ENCODE measurements at places on chromosomes 3 and 15.

DNA sequence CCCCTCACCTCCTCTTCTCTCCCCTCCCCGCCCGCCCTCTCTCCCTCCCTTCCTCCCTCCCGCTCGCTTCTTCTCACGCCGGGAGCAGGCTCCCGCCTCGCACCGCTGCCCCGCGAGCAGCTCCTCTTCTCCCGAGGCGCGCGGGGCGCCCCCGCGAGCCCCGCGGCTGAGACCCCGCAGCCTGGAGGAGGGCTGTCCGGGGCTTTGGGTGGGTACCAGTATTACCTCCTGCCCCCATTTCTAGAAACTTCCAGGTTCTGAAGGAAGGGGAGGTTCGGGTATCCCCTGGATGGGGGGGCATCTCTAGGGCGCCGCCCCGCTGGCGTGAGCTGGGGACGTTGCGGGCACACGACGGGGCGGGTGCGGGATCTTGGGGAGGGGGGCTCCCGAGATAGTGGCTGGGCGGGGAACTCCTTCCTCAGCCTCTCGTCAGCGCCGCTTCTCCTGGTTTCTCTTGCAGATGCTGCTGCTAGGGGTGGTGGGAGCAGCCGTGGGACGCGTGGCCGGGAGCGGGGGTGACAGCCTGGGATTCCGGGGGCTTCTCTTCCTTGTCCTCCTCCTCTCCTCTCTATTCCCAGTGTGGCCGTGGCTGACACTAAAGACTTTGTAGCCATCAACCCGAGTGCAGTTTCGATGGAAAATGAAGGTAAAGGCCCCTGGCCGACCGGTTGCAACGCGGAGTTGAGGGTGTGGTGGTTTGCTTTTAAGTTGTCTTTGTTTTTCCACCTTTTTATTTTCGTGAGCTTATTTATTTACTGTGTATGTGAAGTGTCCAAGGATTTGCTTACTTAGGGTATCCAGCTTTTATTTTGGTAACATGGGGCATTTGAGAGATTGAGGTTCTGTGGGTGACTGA lies 474 bp downstream of the ATP2C1 start:
- H3K4me3 ChIP-seq, result peak overlapping the region; percentile 98
- DNase-seq, result peak; percentile 28

DNA sequence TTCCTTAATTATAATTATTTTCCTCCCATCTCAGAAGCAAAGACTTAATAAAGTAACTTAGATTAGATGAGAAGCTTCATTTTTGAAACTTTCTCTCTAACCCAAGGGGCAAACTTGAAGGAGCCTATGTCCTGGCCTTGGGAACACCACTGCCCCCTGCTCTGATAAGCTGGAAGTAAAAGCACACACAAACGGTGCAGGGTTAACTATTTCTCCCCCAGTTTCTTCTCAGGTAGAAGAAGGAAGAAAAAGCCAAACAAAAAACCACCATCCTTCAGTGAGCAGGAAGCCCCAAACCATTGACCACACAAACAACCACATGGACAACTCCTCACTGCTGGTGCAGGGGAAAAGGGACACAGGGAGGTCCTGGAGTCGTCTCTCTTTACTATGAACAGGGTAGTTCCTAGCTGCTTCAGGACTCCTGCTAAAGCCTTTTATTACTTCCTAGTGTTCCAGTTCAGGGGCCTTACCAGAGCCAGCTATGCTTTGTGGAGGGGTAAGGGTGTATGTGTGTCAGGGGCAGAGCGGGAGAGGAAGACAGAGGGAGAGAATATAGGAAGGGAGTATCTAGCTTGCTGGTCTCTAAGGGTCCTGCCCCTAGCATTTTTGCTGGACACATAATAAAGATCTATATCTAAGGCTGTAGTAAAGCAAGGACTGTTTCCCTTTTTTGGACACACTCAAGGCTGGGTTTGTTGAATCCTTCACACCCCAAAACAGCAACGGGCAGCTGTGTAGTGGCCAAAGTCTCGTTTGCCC lies 94.0 kb upstream of the UMPS start:
- no peaks in the 10 kb centered on the region for H3K4me1 ChIP-seq
- peaks cover 2% of the 10 kb centered on the region for H3K27me3 ChIP-seq
- DNase-seq, result no peak
- H3K36me3 ChIP-seq, result no peaks in the 10 kb centered on the region
- H3K27ac ChIP-seq, result peak overlapping the region; percentile 4

DNA sequence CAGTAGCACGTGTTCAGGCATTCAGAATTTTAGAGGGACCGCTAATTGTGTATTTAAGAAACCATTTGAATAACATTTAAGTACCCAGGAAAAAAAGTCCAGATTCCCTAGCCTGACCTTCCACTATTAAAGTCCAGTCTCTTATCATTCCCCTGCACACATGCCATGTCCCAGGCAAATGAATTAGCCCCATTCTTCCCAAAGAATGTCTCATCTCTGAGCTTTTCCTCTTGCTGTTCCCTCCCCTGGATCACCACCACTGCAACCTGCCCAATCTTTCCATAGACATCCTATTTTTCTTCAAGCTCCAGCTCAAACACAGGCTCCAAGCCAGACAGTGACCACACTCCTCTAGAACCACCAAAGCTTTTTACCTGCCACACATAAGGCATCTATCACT lies 25.9 kb downstream of the PLD1 start:
- H3K4me3 ChIP-seq, result no peak overlapping the region
- H3K27me3 ChIP-seq, result peaks cover 4% of the 10 kb centered on the region
- H3K27ac ChIP-seq, result no peak overlapping the region
- no peaks in the 10 kb centered on the region for H3K4me1 ChIP-seq
- DNase-seq, result no peak

GRCh38 chr15:88341006-88341405 lies 84.5 kb upstream of the NTRK3 start:
- H3K36me3 ChIP-seq, result no peaks in the 10 kb centered on the region
- H3K4me3 ChIP-seq, result no peak overlapping the region
- DNase-seq, result no peak
- no peak overlapping the region for H3K27ac ChIP-seq
- no peaks in the 10 kb centered on the region for H3K4me1 ChIP-seq

- H3K36me3 ChIP-seq, result no peaks in the 10 kb centered on the region
- no peak overlapping the region for H3K4me3 ChIP-seq
- DNase-seq, result no peak
- no peak overlapping the region for H3K27ac ChIP-seq
These were observed 515.2 kb downstream of the NTRK3 start for GRCh38 chr15:87741350-87741749.

DNA sequence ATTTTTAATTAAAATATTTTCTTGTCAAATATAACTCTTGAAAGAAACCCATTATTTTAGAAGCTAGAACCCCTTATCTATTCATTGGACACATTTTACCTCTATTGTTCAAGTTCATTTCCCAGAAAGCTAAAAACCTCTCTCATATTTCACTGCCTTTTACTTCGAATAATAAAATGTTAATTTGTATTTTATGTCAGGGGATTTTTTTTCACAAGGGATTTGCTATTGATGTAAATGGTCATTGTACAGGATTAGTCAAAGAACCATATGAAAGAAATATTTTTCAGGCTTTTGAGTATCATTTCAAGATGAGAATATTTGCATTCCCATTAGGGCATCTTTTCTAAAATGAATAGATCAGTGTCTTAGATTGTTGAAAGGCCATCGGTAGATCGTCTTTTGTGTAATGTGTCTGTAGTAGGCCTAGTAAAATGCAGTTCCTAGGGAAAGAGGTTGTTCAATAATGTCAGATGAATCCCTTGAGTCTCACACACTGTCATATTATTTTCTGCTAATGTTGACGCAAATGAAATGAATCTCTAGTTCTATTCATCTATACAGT lies 114.5 kb downstream of the ROBO1 start:
- no peak for DNase-seq
- no peaks in the 10 kb centered on the region for H3K36me3 ChIP-seq
- H3K27me3 ChIP-seq, result no peaks in the 10 kb centered on the region
- H3K27ac ChIP-seq, result no peak overlapping the region
- no peak overlapping the region for H3K4me3 ChIP-seq
- H3K4me1 ChIP-seq, result no peaks in the 10 kb centered on the region

DNA sequence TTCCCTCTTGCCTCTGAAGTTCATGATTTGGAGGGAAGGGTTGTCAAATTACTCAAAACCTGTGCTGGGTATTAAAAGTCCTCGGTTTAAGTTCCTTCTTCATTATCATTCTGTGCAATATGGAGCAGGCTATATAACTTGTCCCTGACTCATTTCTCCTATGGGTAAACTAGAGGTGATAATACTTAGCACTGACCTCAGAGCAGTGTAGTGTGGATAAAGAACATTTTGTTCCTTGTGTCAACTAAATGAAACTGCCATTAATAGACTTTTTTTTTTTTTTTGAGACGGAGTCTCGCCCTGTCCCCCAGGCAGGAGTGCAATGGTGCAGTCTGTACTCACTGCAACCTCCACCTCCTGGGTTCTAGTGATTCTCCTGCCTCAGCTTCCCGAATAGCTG lies 2.2 kb upstream of the BBX start:
- H3K36me3 ChIP-seq, result no peaks in the 10 kb centered on the region
- H3K27ac ChIP-seq, result no peak overlapping the region
- peaks cover 5% of the 10 kb centered on the region for H3K4me1 ChIP-seq
- peaks cover 4% of the 10 kb centered on the region for H3K27me3 ChIP-seq
- DNase-seq, result no peak

- no peaks in the 10 kb centered on the region for H3K36me3 ChIP-seq
- H3K4me1 ChIP-seq, result no peaks in the 10 kb centered on the region
- no peaks in the 10 kb centered on the region for H3K27me3 ChIP-seq
These were observed 963.2 kb downstream of the PLOD2 start for GRCh38 chr3:145197821-145198220.

DNA sequence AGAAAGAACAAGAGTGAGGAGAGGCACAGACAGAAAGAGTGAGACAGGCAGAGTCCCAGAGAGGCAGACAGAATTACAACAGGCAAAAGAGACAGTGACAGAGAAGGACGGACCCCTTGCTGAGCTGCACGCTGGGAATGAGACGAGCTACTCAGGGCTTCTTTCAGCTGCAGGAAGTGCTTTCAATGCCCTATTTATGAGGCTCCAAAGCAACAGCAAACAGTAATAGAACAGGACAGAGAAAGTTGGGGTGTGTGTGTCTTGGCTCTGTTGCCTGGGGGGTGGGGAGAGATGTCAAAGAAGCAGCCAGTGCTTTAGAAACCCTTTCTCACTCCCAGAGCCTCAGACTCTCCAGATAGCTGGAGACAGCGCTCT lies 502 bp upstream of the TIMP4 start:
- H3K27me3 ChIP-seq, result peaks cover 28% of the 10 kb centered on the region
- no peak for DNase-seq
- H3K27ac ChIP-seq, result no peak overlapping the region
- H3K4me1 ChIP-seq, result peaks cover 6% of the 10 kb centered on the region
- H3K4me3 ChIP-seq, result no peak overlapping the region

DNA sequence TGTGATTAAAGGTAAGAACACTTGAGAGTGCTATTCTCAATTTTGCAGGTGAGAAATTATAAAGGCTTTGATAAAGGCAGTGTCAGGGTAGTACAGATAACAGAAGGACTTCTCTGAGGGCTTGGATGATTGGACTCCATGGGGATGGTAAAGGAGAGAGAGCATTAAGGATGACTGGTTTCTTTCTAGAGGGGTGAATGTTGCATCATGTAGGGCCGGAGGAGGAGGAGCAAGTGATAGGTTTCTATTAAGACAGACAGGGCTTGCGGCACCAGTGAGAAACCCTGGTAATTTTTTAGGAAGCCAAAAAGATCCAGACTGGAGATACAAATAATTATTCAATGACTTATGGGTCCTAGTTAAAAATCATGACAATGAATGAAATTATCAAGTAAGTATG lies 230.7 kb upstream of the MME start:
- no peaks in the 10 kb centered on the region for H3K27me3 ChIP-seq
- no peak overlapping the region for H3K4me3 ChIP-seq
- H3K4me1 ChIP-seq, result no peaks in the 10 kb centered on the region
- no peak for DNase-seq
- H3K36me3 ChIP-seq, result no peaks in the 10 kb centered on the region

DNA sequence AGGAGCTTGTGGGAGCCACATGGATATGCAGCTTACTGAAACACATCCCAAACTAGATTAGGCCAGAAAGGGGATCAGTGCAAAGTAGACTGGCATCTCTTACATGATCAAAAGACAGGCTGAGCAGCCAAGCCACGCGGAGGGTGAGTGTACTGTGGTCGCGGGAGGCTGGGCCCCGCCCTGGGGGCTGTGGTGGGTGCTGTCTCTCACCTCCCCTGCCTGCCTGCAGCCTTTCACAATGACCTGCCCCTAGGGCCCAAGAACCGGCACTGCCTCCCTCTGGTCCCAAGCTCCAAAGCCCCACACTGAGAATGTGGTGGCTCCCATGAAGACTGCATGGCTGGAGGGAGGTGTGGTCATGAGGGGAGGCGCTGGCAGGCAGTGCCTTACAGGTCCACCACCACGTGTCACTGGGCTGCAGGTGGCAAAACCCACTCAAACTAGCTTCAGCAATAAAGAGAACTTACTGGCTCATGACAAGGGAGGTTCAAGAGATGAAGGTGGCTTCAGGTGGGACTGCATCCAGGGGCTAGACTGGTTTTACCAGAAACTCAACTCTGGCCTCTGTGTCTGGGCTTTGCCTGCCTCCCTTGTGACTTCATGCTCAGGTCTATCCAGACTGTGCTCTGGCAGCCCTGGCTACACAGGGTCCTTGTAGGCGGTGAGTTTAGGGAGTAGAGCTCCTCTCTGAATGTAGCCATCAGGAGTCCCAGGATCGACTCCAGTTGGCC lies 27.4 kb upstream of the PLXND1 start:
- no peaks in the 10 kb centered on the region for H3K36me3 ChIP-seq
- H3K27me3 ChIP-seq, result no peaks in the 10 kb centered on the region
- DNase-seq, result no peak
- no peak overlapping the region for H3K27ac ChIP-seq
- no peak overlapping the region for H3K4me3 ChIP-seq
- H3K4me1 ChIP-seq, result peaks cover 5% of the 10 kb centered on the region

DNA sequence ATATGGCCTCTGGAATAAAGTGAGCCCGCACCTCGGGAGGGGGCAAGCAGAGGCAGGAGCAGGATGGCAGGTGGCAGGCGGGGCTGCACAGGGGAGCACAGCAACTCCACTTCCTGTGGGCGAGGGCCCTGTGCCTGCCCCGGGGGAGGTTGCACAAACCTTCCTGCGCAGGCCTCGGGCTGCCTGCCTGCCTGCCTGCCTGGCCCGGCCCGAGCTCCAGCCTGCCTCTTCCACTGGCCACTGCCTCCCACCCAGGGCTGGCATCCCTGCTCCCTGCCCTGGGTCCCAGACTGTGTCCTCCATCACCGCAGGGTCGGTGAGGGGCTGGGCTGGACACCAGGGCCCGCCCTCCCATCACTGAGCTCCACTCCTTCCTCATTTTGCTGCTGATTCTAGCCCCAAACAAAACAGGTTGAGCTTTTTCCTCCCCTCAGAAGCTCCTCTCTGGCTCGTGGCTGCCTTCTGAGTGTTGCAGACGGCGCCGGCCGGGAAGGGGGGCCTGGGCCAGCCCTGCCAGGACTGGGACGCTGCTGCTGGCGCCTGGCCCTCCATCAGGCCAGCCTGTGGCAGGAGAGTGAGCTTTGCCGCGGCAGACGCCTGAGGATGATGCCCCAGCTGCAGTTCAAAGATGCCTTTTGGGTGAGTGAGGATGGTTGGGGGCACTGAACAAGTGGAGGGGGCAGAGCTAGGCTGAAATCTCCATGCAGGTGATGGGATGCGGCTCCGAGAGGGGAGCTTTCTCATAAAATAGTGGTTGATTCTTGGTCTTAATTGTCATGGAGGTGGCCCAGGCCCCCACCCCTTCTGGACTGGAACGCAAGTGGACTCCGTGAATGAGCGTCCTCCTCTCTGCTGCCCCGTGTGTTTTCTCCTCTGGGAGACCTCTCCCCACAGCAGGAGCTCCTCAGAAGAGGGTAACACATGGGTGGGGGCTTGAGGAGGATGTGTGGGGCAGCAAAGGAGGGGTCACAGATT lies at the start of gene PSTPIP1:
Gene PSTPIP1, plus strand, starts transcription at position 156 of the 975 bp plus-strand sequence. Its CDS starts 448 bp downstream, at position 604.
- peak within 1 kb of the TSS; percentile 92 for H3K4me3 ChIP-seq
- H3K4me1 ChIP-seq, result peaks cover 61% of the 10 kb centered on the region
- peak within 1 kb of the TSS; percentile 98 for H3K27ac ChIP-seq
- no peaks in the 10 kb centered on the region for H3K36me3 ChIP-seq
- H3K27me3 ChIP-seq, result no peaks in the 10 kb centered on the region
